ENCODE measurements at places on chromosomes 2 and 18.

DNA sequence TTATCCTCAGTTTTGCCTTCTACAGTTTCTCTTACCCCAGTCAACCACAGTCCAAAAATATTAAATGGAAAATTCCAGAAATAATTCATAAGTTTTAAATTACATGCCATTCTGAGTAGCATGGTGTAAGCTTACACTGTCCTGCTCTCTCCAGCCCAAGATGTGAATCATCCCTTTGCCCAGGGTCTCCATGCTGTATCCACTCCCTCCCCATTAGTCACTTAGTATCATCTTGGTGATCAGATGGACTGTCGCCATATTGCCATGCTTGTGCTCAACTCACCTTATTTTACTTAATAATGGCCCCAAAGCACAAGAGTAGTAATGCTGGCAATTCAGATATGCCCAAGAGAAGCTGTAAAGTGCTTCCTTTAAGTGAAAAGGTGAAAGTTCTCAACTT, 18.5 kb upstream of the CCNT2 start:
- no peak for DNase-seq

GRCh38 chr2:175880-176820, 87.7 kb downstream of the SH3YL1 start:
- DNase-seq: no peak

DNA sequence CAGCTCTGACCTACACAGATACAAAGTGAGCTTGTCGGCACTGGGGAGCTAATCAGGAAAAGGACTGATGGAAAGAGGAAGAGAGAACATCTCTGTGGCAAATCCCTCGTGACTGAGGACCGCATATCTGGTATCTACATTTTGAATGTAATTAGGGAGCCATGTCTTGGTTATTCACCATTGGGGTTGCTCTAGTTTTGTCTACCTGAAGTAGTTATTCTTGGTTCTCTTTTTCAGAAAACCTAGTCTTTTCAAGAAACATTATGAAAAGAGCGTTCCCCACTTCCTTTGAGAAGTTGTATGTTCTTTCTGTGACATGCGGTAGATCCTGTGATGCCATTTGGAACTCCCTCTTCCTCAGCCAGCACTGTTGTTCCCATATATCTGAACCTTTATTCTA, 104.4 kb downstream of the DOCK10 start:
- no peak for DNase-seq

- DNase-seq: no peak
Observed at GRCh38 chr2:9053534-9053931, 50.0 kb upstream of the MBOAT2 start.

DNA sequence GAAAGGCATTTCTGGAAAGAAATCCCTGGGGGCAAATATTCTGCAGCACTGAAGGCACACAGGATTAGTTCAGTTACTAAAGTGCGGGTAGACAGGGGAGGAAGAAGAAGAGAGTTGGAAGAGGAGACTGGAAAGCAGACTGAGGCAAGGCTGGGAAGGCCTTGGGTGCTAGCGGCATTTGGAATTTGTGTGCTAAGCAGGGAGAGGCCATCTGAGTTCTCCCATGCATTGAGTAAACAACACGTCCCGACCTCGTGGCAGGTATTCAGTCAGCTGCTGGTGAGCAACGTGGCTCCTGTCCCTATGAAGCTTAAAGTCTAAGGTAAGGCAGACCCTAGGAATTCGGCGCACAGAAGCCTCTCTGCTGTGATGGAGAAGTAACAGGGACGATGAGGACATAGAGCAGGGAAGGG, 30.7 kb downstream of the ATP8B1 start:
- DNase-seq: no peak

GRCh38 chr18:44981121-44981520, 300.4 kb downstream of the SETBP1 start:
- DNase-seq: no peak

- DNase-seq: no peak
Observed at GRCh38 chr2:132845339-132845738, 175.3 kb upstream of the LYPD1 start.

- DNase-seq: no peak
Observed at GRCh38 chr2:199455545-199456382, 2.0 kb downstream of the SATB2 start.

DNA sequence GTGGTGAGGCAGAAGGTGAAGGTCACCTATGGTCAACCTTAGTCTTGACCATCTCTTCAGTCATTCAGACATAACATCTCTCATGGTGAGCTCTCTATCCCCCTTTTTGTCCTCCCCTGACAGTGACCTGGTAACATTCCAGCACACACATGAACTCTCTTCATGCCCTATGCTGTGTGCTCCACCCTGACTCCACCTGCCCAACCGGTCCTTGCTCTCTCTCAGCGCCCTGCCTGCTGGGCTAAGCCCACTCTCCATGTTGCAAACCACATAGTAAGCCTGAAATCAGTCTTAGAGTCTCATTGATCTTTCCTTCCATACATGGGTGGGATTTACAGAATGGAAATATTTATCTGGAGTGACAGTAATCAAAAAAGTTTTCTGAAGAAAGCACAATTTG, 52.8 kb downstream of the MARCO start:
- DNase-seq: no peak

DNA sequence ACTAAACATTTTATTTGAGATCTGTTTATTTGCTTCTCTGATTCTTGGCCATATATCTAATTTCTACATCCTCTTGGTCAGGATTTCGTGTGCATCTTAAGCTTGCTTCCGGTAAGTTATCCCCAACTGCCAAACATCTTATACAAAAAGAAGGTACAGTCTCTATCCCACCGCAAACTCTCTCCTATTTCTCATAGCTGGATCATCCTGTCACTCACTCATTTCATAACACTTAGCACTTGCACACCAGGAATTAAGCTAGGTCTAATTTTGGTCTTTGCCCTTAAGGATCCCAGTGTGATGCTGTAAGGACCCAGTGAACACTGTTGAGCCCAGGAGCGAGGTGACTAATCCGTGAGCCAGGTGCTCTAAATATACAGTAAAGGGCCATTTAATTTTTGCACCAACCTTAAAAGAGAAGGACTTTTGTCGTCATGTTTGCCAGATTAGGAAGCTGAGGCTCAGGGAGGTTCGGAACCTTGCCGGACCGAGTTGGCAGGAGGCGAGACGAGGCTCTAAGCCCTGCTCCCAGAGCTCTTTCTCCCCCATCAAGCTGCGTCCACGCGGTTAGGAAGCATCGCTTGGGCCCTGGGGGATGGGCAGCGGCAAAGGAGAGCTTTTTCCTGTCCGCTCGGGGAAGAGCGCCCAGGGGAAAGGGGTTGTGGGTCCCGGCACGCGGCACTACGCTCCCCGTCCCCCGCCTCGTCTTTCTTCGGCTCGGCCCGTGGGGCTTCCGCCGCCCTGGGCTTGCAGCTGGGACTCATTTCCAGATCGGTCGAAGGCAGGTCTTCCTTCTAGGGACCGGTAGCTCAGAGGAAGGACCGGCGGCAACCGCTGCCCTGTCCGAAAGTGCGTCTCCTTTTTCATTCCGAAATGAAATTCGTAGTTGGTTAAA, 4.1 kb upstream of the ITPRIPL1 start:
- DNase-seq: no peak

DNA sequence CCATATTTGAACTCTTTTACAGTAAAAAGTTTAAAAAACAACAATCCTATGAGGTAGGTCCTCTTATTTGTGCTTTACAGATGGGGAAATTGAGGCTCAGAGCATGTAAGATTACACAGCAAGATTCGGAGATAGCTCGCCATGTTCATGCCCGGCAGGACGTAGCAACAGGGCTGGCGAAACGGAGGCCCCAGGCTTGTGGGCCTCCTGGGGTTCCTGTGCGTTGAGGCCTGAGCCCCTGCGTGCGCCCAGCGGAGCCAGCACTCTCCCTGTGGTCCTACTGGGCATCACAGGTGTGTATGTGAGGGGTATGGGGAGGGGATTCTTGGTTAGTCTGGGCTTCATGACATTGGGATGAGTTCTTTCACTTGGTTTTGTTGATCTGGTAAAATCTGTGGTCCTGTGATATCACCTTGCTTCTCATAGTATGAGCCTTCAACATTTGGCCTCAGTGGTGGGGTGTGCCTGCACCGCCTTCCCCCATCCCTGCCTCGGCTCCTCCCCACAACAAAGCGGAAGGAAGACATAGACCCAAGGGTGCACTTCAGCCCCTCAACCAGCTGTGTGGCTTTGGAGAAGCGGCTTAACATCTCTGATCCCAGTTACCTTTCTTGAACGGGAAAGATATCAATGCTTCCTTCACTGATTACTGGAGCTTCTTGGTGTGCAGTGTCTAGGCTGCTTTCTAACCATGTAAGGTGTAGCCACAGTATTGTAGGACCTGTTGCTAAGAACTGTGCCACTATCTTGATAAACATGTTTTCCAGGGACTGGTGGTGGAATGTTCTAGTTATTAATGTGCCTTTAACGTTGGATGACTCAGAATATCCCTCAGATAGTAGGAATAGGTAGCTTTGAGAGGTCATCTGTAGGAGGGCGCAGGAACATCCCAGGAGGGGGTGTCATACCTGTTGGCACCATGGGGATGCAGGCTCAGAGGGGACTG, 37.2 kb downstream of the HPCAL1 start:
- DNase-seq: no peak

GRCh38 chr2:172673056-172673683, 62.5 kb upstream of the RAPGEF4 start:
- DNase-seq: no peak

- DNase-seq: no peak
Observed at GRCh38 chr2:230843132-230843531, 21.6 kb upstream of the ITM2C start.

DNA sequence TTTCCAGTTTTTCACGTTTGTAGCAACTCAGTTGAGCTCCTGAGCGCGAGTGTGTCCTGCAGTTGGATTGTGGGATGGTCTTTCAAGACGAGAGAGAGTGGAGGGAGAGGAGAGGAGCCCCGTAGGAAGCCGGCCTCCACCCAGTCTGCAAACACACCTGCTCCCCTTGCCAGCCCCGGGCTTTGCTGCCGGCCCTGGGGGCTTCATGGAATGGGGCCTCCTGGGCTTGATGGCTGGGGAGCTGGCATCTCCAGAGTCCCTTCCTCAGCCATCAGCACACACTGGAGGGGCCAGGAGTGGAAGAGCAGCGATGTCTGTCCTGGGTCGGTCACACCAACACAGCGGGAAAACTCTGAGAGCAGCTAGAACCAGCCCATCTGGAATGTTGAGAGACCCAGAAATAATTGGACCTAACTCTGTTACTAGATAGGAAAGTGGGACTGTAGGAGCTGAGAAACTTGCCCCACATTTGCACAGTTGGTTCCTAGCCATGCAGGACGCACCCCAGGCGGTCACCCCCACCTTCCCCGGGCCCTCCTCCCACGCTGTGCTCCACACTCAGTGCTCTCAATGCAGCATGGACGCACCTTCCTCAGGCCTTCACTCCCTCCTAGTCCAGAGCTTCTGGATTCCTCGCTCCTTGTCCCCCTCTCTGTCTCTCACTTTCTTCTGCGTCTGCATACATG, 69.6 kb downstream of the PTGR3 start:
- no peak for DNase-seq

DNA sequence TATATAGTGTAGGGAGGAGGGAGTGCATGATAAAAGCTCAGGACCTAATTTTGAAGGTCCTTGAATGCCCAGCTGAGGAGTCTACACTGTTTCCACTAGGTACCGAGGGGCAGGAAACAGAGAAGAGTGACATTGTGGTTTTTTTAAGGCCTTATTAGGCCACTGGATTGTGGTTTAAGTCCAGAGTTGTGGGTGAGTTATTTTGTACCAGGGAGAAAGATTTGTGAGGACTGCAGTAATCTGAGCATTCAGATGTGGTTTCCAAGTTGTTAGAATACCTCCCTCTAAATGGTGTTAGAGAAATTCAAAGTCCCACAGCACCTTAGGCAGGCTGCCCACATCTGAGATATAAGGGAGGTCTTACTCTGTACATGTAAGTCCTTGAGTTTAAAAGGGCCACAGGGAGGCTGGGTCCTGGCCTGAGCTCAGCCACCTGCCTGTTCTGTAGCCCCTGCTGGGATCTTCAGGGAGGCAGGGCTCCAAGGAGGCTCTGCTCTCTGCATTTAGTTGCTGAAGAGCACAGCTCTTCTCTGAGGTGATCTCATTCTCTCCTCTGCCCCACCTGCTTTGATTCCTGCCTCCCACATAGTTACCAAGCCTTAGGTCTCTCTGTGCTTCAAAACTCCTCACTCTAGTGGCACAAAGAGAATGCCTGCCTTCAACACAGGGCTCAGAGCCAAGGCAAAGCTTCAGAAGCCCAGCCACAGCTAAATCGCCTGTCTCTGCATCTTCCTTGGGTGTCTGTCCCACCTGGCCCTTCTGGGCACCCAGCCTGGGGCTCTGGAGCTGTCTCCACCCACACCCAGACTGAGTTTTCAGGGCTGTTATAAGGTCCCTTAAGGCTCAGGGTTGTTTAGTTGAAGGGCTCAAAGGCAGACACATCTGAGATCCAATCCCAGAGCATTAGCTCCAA, 88.1 kb downstream of the VSNL1 start:
- DNase-seq: no peak

- DNase-seq: no peak
Observed at GRCh38 chr18:59639136-59639535, 58.1 kb downstream of the CCBE1 start.

- DNase-seq: no peak
Observed at GRCh38 chr2:133167223-133167622, 401.0 kb downstream of the NCKAP5 start.

GRCh38 chr2:66573821-66574233, 138.9 kb downstream of the MEIS1 start:
- DNase-seq: no peak

GRCh38 chr18:11162889-11163288, 13.5 kb upstream of the PIEZO2 start:
- no peak for DNase-seq

DNA sequence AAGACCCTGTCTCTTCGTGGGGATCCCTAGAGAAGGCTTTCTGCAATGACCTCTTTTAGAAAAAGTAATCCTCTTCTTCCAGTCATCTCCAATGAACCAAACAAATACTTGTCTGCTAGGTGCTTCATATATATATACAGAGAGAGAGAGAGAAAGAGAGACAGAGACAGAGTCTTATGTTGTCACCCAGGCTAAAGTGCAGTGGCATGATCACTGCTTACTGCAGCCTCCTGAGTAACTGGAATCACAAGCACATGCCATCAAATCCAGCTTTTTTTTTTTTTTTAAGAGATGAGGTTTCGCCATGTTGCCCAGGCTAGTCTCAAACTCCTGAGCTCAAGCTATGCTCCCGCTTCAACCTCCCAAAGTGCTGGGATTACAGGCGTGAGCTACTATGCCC, 18.6 kb upstream of the PKDCC start:
- DNase-seq: no peak

GRCh38 chr18:67417864-67418523, 98.5 kb downstream of the DSEL start:
- DNase-seq: no peak

DNA sequence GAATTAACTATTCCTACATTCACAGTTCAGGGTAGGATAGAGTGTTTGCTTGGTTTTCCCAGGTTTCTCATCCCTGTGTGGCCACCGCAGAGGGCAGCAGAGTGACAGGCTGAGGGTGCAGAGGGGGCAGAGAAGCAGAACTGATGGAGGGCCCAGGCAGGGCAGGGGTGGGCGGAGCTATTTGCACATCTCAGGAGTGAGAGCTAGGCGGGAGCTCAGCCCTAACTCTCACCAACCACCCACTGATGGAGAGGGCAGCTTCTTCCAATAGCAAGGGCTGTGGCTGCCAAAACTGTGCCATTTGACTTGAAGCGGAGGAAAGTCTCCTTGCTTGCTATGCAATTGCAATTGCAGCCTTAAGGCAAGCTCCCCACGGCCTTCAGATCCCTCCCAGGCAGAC, 12.0 kb upstream of the DARS1 start:
- no peak for DNase-seq
